ENCODE measurements at places on chromosomes 3 and 15. TPM values are rescaled to one million over a fixed set of nuclear protein-coding genes. Genes with fewer than 3 reads are reported as not detected.

GP9 gene
- total RNA-seq: 0.53 TPM

TMEM87A gene
- 35.0 TPM for total RNA-seq

VGLL3 gene
- total RNA-seq: 2.5 TPM

GMPS gene
- 46.7 TPM for total RNA-seq

SLC51B gene
- total RNA-seq: not detected

CYP11A1 gene
- not detected for total RNA-seq

MAGI1 gene
- 10.2 TPM for total RNA-seq

YEATS2 gene
- total RNA-seq: 22.9 TPM

GPR62 gene
- 0.20 TPM for total RNA-seq

IL12A gene
- 2.3 TPM for total RNA-seq

LRRC15 gene
- 0.20 TPM for total RNA-seq

TM4SF1 gene
- 612 TPM for total RNA-seq

ALG1L2 gene
- not detected for total RNA-seq

CLDN16 gene
- 0.39 TPM for total RNA-seq

LINGO1 gene
- under 0.01 TPM for total RNA-seq

ACKR4 gene
- total RNA-seq: 0.54 TPM

AADACL2 gene
- total RNA-seq: not detected

CCDC54 gene
- total RNA-seq: not detected

FRMD4B gene
- total RNA-seq: 36.4 TPM

SPSB4 gene
- total RNA-seq: not detected

DCBLD2 gene
- 55.1 TPM for total RNA-seq

TRIM42 gene
- total RNA-seq: not detected

C3orf70 gene
- 3.1 TPM for total RNA-seq

CYP8B1 gene
- not detected for total RNA-seq

CALML4 gene
- total RNA-seq: 8.5 TPM

PSMD6 gene
- 113 TPM for total RNA-seq

DISP2 gene
- 0.13 TPM for total RNA-seq

GOLGA6L7 gene
- total RNA-seq: not detected

KBTBD8 gene
- total RNA-seq: 4.0 TPM

ZMYND10 gene
- total RNA-seq: not detected

CACNA2D3 gene
- total RNA-seq: not detected

FBXO40 gene
- not detected for total RNA-seq

GASK1A gene
- total RNA-seq: not detected

NEK10 gene
- 0.30 TPM for total RNA-seq

CXCR6 gene
- total RNA-seq: not detected

ZBED2 gene
- total RNA-seq: not detected

MEIS2 gene
- 4.9 TPM for total RNA-seq

SNAPC5 gene
- total RNA-seq: 22.5 TPM

NLGN1 gene
- 8.9 TPM for total RNA-seq

PPP1R14D gene
- not detected for total RNA-seq

MOBP gene
- under 0.01 TPM for total RNA-seq

ANKRD28 gene
- 37.3 TPM for total RNA-seq

TRA2B gene
- total RNA-seq: 120 TPM

SMCO1 gene
- not detected for total RNA-seq

DUOXA2 gene
- total RNA-seq: not detected

MYL3 gene
- not detected for total RNA-seq

HRG gene
- total RNA-seq: not detected

DPPA4 gene
- total RNA-seq: not detected

PTX3 gene
- total RNA-seq: 258 TPM

MYD88 gene
- 45.5 TPM for total RNA-seq

RASL12 gene
- total RNA-seq: not detected

FAM43A gene
- total RNA-seq: 241 TPM

CNTN6 gene
- not detected for total RNA-seq

BFSP2 gene
- not detected for total RNA-seq

FETUB gene
- total RNA-seq: not detected

SLC51A gene
- not detected for total RNA-seq

EXOG gene
- 8.7 TPM for total RNA-seq

DNAJA4 gene
- 6.3 TPM for total RNA-seq

PARP15 gene
- 0.94 TPM for total RNA-seq
